Activated CD8-positive, alpha-beta memory T cell treated with anti-CD3 and anti-CD28 coated beads for 1 hour (primary cell): ENCODE measurements at places on chromosomes 4 and X.

- DNase-seq: no peak
Observed at GRCh38 chr4:158541506-158541905, 19.8 kb downstream of the RXFP1 start.

DNA sequence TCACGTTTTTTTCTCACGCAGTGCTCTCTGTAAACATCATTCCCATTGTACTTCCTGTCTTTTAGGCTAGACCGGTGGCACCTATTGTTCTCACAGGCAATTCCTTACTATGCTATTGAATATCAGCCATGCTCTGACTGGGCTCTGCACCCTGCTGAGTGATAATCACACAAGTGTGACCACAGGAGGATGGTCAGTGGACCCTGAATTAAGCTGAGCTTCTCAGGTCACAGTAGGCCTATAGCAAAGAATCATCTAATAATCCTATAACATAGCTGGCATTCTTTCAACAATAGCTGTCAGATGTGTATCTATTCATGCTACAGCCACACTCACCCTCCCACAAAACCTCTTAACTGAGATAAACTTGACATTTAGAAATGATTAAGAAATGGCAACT is 2399.8 kb upstream of the TENM3 start:
- DNase-seq: no peak

DNA sequence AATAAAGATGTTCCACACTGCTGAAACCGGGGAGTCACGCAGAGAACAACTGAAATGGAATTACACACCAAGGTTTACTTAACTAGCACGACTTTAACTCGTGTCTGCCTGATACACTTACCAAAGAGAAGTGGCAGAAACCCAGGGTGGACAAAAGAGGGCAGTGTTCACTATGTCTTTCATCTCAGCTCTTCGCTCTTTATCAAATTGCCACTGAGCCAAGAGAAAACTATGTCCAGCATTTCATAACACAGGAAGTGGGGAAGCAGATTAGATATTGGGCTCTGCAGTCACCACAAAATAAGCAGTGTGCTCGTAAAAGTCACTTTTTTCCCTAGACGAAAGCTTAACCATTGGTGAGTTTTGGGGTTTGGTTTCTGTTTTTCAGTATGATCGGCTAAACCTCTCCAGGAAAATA is 155.7 kb downstream of the CHIC2 start:
- no peak for DNase-seq

DNA sequence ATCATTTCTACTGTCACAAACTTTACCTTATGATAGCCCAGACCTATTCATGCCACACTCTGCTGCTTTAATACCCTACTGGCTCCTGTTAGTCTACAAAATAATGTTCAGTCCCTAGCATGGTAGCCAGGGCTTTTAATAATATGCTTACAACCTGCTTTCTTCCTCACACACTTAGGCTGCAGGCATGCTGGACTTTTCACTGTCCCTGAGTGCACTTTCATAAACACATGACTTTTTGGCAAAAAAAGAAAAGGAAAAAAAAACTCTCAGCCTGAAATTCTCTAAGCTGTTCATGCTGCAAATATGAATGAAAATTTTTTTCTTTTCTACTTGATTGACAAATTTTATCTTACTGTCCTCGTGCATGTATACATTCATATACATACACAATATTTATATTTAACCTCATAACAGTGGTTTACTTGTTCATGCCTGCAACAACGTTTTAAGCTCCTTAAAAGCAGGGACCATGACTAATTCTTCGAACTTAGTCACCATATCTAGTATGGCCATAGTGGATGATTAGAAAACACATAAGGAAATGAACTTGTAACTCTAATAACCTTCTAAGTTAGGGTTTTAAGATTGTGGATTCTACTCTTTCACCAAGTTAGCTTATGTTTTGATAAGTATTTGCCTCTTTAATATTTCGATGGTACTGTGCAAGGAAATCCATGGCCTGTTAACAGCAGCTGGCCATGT is 229.5 kb downstream of the SPCS3 start:
- no peak for DNase-seq

DNA sequence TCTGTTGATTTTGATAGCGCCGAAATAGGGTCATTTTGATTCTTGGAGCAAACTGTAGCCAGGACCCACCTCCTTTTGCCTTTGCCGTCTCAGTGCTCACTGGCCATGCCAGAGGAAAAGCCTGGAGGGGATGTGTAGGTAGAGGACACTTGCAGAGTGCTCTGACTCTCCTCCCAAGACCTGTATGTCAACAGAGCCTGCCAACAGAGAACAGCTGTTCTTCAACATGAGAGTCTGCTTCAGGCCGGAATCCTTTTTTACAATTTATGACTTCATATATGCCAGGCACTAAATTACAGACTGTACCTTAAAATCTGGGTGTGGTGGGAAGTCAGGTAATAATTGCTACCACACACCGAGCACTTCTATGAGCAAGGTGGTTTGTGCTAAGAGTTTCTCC is 94.2 kb downstream of the KDR start:
- DNase-seq: no peak

DNA sequence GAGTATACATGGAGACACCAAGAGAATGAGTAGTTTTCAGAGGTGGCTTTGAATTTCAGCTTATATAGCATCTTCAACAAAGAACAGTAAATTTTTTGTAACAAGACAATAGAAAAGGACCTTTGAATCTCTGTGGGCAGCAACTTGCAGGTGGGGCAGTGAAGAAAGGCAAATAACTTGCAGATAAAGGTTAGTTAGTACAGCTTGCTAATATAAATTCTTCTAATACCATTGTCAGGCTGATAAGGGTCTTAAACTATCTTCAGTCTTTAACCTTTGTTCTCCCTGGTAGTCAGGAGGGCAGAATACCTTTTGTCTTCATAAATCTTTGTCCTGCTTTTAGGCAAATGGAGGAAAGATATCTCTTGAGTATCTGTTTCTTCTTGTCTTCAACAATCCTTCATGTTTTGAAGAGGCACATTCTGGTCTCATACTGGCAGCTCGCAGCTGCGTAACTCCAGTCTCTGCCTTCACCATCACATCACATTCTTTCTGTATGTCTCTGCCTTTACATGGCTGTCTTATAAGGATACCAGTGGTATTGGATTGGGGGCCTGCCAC is 16.0 kb downstream of the ANXA3 start:
- DNase-seq: no peak

GRCh38 chr4:26583538-26583864 is 383 bp upstream of the TBC1D19 start:
- no peak for DNase-seq

GRCh38 chrX:52216541-52216940 is 31.9 kb downstream of the MAGED4 start:
- DNase-seq: no peak

GRCh38 chr4:113440371-113440770 is 321.2 kb downstream of the CAMK2D start:
- DNase-seq: no peak

DNA sequence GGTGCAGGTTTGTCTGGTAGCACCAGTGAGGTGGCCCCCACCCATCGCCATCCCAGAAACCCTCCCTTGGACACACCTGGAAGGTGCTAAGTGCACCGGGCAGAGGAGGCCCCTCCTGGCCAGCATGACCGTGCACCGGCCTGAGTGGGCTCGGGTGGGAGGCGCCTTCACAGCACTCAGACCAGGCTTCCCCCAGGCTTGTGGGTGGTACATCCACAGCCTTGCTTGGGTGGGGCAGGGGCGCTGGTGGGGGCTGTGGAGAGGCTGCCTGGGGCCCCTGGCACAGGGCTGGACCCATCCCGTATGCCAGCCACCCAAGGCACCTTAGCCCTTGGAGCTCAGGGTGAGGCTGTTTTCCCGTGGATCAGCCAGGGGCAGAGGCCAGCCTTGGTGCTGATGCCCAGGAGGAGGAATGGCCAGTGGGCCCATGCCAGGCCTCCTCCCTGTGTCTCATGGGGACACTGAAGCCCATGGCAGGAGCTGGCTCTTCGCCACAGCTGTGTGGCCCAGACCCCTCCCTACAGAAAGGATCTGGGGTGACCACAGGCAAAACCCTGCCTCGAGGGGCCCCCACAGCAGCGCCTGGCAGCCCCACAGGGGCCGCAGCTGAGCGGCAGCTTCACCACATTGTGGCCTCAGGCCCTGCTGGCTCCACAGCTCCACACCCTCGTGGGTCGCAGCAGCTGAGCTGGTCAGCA is 21.4 kb downstream of the NKX1-1 start:
- DNase-seq: no peak

DNA sequence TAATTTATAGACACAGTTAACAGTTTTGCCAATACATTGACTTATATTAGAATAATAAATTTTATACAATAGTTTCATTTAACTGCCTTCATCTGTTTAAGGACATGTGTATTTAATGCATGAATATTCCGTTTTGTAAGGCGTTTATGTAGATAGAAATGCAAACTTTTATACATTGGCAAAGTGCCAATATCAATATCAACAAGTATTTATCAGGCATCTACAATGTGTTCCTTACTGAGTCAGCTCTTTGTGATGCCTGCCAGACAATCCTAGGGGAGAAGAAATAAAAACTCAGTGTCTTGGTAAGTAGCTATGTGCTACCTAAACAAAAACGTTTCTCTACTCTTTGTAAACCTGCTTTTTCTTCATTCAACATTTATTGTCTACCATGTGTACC is 1142.2 kb downstream of the C4orf33 start:
- no peak for DNase-seq

- DNase-seq: no peak
Observed at GRCh38 chr4:109730619-109731545, 1.0 kb upstream of the PLA2G12A start.

GRCh38 chr4:101953949-101954348 is 163.4 kb downstream of the BANK1 start:
- DNase-seq: no peak

DNA sequence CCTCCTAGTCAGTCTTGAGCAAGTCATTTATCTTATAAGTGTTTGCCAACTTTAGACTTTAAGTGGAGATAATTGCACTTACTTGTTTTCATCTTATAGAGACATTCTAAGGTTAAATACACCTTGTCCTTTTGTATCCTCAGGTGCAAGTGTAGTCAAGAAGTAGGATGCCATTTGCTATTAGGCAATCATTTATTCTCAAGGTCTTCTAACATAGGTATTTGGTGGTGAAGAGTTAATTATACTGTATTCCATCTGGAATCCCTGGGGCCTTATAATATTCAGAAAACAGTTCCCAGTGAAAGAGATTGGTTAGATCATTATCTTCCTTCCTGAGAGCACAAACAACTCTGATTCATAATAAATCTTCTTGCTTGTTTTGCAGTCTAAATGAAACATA is 23.7 kb downstream of the SULT1E1 start:
- DNase-seq: no peak

GRCh38 chrX:1502853-1503252 is 34.1 kb downstream of the P2RY8 start:
- DNase-seq: no peak

- no peak for DNase-seq
Observed at GRCh38 chr4:171348090-171348489, 465.1 kb upstream of the GALNTL6 start.

DNA sequence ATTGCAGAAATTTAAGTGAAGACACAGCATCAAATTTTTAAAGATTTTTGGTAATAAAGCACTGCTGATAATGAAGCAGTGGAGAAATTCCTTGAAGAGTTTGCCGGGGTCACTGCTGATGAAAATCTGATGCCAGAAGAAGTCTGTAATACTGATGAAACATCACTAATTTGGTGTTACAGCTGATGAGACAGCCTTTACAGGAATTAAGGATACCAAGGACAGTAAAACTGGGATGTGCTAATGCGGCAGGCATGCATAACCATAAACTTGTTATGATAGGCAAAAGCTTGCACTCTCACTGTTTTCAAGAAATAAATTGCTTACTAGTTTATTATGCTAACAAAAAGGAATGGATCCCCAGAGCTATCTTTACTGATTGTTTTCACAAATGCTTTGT is 52.9 kb upstream of the VEGFC start:
- DNase-seq: no peak
